ENCODE measurements at places on chromosomes 5 and 9. TPM values are rescaled to one million over a fixed set of nuclear protein-coding genes. Genes with fewer than 3 reads are reported as not detected.

Gene CBY3
- total RNA-seq: not detected

DNA sequence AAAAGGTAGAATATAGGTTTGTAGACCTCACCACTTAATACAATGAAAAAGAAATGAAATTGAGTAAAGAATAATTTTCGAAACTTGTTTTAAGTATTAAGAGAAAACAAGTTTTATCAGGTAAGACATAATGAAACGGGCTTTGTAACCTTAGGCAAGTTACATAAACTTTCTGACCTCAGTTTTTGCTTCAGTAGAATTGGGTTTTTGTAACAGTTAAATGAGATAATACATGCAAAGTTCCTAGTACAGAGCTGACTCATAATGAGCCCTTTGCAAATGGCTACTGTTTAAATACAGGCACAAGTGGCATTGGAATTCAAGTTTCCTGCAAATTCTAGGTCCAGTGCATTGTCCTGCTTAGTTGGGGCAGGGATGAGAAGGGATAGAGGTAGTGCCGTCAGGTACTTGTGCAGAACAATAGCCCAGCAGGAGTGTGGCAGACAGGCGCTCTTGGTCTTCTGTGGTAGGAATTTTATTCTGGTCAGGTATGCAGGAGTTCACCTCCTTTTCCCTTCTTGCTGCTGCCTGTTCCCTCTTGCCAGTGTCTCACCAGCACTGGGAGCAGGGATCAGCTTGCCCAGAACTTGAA lies 203.8 kb downstream of the PBX3 start:
- no peak for DNase-seq

DNA sequence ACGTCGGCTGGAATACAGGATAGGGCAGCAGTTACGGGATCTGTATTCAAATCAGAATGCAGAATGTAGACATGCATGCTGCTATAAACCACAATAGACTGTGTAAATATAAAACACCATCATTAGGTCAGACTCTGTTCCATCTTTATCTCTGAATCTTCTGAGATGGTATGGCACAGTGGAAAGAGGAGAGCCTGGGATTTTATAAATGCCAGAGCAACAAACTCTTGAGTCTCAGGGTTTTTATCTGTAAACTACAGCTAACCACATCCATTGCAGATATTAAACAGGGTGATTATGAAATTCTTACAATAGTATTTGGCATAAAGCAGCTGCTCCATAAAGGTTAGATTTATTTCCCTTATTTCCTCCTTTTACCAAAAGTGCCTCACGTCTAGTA lies 108.7 kb downstream of the ZDHHC21 start:
- no peak for DNase-seq

DNA sequence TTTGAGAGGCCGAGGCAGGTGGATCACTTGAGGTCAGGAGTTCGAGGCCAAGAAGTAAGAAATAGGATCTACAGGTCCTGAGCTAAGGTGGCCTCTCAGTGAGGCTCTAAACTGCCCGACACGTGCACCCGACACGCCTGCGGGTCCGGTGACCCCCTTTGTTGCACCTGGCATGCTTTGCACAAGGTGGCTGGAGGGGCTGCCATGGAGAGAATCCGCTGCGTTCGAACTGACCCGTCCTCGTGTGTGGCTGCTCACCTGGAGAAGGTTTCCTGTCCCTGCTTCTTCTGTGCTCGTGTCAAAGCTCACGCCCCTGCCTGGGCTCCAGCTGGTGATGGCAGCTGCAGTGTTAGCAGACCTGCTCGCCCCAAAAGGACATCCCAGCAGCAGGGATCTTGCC lies 5.7 kb upstream of the OLFM1 start:
- DNase-seq: no peak

- peak; percentile 82 for DNase-seq
Measured at GRCh38 chr5:37889612-37890317, 49.9 kb upstream of the GDNF start.

GRCh38 chr5:72167257-72167656 lies 60.0 kb downstream of the MAP1B start:
- no peak for DNase-seq

- DNase-seq: no peak
Measured at GRCh38 chr9:131169563-131170240, 44.3 kb downstream of the NUP214 start.
